ENCODE measurements at places on chromosomes 4 and X.

GRCh38 chr4:86831262-86832130 lies 17.7 kb downstream of the SLC10A6 start:
- DNase-seq = no peak

- DNase-seq = no peak
Observed at GRCh38 chr4:651884-652642, 22.0 kb downstream of the ATP5ME start.

- no peak for DNase-seq
Observed at GRCh38 chr4:5393911-5394513, 314.3 kb downstream of the EVC2 start.

DNA sequence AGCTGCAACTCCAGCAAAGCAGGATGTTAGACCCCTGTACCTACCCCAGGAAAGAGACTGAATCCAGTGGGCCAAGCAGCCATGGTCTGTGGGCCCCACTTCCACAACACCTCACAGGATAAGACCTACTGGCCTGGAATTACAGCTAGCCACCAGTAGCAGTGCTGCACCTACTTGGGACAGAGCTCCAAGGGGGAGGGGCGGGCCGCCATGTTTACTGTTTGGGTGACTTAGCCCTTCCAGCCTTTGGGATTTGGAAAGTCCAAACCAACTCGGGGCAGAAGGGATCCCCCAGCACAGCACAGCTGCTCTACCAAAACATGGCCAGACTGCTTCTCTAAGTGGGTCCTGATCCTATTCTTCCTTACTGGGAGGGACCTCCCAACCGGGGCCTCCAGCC lies 9.1 kb upstream of the TMSB15B start:
- DNase-seq = no peak

GRCh38 chrX:108303682-108304081 lies 134.5 kb downstream of the COL4A6 start:
- DNase-seq = no peak

- no peak for DNase-seq
Observed at GRCh38 chrX:26414534-26414933, 198.6 kb downstream of the MAGEB5 start.

GRCh38 chrX:125947501-125947900 lies 218.6 kb downstream of the DCAF12L2 start:
- DNase-seq = no peak

GRCh38 chr4:38144031-38144430 lies 183.8 kb downstream of the PTTG2 start:
- no peak for DNase-seq

- no peak for DNase-seq
Observed at GRCh38 chrX:68696267-68696990, 49.0 kb downstream of the STARD8 start.

DNA sequence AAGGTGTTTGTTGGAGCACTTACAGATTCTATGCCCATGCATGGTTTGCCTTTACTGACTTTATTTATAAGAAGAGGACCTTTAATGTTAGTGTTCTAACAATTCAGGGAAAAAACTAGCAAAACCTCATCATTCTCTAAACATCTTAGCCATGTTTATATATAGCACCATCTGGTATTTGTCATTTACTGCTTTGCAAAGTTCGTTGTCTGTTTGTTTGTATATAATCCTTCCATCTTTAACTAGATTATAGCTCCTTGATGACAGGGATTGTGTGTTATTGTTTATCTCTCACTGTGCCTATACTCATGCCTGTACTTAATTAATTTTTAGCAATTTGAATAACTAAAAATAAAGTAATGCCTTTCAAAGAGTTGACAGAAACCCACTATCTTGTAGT lies 170.6 kb upstream of the PACRGL start:
- DNase-seq = no peak

- DNase-seq = no peak
Observed at GRCh38 chrX:776529-777230, 146.1 kb downstream of the SHOX start.

GRCh38 chr4:139622901-139623381 lies 42.7 kb upstream of the MGST2 start:
- no peak for DNase-seq

GRCh38 chrX:119398974-119399771 lies at the start of gene SLC25A43:
SLC25A43 (plus strand) TSS chrX:119399336; CDS start chrX:119399404, 68 bp downstream.
- DNase-seq = peak; percentile 45

- DNase-seq = no peak
Observed at GRCh38 chrX:12153741-12154140, 15.5 kb downstream of the FRMPD4 start.

DNA sequence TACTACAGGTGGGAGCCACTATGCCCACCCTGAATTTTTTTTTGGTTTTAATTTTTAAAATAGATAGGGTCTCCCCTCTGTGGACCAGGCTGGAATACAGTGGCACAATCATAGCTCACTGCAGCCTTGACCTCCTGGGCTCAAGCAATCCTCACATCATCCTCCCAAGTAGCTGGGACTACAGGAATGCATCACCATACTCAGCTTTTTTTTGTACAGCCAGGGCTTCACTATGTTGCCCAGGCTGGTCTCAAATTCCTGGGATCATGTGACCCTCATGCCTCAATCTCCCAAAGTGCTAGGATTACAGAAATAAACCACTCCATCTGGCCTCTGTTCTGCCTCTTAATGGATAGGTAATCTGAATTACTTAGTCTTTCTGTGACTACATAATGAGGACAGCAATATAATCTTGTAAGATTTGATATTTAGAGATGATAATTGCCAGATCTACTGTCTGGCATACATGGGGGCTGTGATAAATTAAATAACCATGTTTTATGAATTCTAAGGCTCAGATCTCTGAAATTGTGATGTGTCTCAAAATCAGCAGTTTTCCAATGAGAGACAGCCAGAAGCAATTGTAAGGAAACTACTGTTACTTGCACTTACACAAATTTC lies 26.7 kb downstream of the PDS5A start:
- no peak for DNase-seq
